ENCODE measurements at places on chromosomes 2 and 18. TPM values are rescaled to one million over a fixed set of nuclear protein-coding genes. Genes with fewer than 3 reads are reported as not detected.
A peak's percentile ranks its signal among the peaks of the same experiment; 100 is the strongest.

PLGLB1 gene
- 2.3 TPM for total RNA-seq

- no peaks in the 10 kb centered on the region for H3K27me3 ChIP-seq
- DNase-seq, result no peak
Observed at GRCh38 chr2:46984642-46985476, 69.3 kb upstream of the MCFD2 start.

ABHD1 gene
- 0.25 TPM for total RNA-seq

DNA sequence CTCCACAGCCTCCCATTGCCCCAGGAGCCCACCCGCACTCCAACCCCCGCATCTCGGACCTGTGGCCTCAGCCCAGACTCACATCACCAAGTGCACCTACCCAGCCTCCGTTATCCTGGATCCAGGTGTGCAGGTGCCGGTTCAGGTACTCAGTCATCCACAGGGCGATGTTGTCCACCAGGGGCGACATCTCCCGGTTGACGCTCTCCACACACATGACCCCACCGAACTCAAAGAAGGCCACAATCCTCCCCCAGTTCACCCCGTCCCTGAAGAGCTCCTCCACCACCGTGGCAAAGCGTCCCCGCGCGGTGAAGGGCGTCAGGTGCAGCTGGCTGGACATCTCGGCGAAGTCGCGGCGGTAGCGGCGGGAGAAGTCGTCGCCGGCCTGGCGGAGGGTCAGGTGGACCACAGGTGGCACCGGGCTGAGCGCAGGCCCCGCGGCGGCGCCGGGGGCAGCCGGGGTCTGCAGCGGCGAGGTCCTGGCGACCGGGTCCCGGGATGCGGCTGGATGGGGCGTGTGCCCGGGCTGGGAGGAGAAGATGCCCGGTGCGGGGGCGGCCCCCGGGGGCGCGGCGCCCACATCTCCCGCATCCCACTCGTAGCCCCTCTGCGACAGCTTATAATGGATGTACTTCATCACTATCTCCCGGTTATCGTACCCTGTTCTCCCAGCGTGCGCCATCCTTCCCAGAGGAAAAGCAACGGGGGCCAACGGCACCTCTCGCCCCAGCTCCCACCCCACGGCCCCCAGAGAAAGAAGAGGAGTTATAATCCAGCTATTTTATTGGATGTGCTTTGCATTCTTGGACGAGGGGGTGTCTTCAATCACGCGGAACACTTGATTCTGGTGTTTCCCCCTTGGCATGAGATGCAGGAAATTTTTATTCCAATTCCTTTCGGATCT, 1.3 kb downstream of the BCL2 start:
- H3K27ac ChIP-seq, result no peak overlapping the region
- H3K36me3 ChIP-seq, result no peaks in the 10 kb centered on the region
- peaks cover 59% of the 10 kb centered on the region for H3K27me3 ChIP-seq
- DNase-seq, result peak; percentile 94
- peaks cover 4% of the 10 kb centered on the region for H3K4me1 ChIP-seq

DNA sequence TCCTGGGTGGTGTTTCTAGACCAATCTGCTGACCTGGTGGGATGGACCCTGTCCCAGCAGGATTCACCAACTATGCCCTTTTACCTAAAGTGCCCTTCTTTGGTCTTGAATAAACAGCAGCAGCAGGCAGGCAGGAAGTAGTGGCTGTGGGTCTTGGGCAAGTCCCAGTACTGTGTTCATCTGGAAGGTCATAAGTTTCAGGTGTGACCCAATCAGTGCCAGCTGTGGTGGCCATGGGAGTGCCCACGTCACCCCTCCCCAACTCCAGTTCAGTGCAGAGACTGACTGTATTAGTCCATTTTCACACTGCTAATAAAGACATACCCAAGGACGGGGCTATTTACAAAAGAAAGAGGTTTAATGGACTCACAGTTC, 148.3 kb upstream of the SRD5A2 start:
- no peak for DNase-seq
- H3K27ac ChIP-seq, result no peak overlapping the region
- no peaks in the 10 kb centered on the region for H3K4me1 ChIP-seq
- no peak overlapping the region for H3K4me3 ChIP-seq
- H3K36me3 ChIP-seq, result no peaks in the 10 kb centered on the region
- H3K27me3 ChIP-seq, result no peaks in the 10 kb centered on the region

GRCh38 chr2:88831071-88831791, 139.8 kb downstream of the RPIA start:
- no peak overlapping the region for H3K27ac ChIP-seq
- no peaks in the 10 kb centered on the region for H3K4me1 ChIP-seq
- H3K4me3 ChIP-seq, result no peak overlapping the region
- no peaks in the 10 kb centered on the region for H3K36me3 ChIP-seq
- H3K27me3 ChIP-seq, result no peaks in the 10 kb centered on the region

Data from endodermal cell (in vitro differentiated cells).